ENCODE measurements at places on chromosomes 1 and 21.

- DNase-seq: no peak
These were observed 42.6 kb downstream of the KIRREL1 start for GRCh38 chr1:158035976-158036583.

DNA sequence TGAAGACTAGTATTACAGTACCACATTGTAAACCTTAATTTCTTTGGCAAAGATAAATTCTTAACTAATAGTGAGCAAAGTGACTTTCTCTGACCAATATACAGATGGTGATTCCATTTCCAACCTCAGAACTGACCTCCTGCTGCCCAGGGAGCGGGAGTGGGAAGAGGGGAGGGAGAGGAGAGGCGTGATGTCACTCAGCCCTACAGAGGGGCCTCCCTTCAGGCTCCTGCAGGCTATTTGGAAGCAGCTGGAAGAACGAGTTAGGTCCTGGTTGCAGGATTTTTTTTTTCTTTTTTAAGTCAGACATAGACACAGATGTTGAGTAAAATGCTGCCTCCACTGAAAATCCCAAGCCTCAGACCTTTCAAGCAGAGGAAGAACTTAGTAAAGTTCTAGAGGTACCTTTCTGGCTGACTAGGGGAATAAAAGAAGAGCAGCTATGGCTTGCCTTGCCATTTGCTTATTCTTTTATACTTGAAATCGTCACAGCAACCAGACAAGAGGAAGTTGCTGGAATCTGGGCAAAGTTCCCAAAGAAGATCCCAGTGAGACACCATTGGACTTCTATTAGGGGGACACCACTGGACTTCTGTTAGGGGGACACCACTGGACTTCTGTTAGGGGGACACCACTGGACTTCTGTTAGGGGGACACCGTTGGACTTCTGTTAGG lies 54.5 kb downstream of the EXO1 start:
- no peak for DNase-seq

DNA sequence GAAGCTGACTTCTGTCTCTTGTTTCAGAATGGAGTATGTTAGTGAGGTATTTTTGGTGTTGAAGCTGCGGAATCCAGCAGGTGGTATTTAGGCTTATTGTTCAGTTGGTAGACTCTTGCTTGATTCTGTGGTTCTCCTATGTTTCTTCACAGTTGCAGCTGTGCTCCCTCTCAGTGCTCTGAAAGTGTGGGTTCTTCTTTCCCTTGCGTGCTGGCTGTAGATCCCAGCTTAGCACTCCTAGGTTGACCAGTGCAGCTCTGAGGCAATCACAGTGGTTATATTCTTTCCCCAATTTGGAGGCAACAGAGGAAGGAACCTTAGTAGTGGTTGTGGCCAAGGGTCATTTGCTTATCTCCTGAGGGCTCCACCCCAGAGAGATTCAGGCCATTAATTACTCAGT lies 269.2 kb upstream of the NRIP1 start:
- no peak for DNase-seq

- DNase-seq: peak; percentile 59
These were observed at the start of gene TRIM46 for GRCh38 chr1:155173478-155174323. Gene TRIM46, plus strand, starts transcription at chr1:155173849. Its CDS starts 118 bp downstream, at chr1:155173967.

GRCh38 chr1:150793221-150793620 lies 14.8 kb downstream of the CTSK start:
- DNase-seq: no peak

DNA sequence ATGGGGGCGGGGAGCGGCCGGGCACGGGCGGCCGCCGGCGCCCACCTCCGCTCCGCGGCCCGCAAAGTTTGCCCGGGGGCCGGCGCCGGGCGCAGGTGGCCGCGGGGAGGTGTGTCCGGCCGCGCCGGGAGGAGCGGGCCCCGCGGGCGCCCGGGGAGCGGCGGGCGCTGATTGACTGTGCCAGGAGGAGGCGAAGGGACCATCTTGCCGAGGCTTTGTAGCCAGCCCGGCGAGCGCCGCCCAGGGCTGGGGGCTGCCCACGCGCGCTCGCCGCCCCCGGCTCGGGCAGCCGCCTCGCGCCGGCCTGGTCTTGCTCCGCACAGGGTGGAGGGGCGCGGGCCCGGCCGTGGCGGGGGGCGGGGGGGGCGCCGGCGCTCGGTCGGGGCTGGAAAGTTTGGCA lies 432 bp downstream of the EPHB2 start:
- DNase-seq: no peak

GRCh38 chr1:67557696-67558448 lies 127.1 kb upstream of the GADD45A start:
- no peak for DNase-seq

GRCh38 chr1:25609921-25610320 lies 6.7 kb upstream of the MAN1C1 start:
- no peak for DNase-seq

- peak; percentile 28 for DNase-seq
These were observed 92.6 kb upstream of the NGF start for GRCh38 chr1:115430441-115431158.

GRCh38 chr21:16312321-16312720 lies 582.5 kb downstream of the USP25 start:
- no peak for DNase-seq

DNA sequence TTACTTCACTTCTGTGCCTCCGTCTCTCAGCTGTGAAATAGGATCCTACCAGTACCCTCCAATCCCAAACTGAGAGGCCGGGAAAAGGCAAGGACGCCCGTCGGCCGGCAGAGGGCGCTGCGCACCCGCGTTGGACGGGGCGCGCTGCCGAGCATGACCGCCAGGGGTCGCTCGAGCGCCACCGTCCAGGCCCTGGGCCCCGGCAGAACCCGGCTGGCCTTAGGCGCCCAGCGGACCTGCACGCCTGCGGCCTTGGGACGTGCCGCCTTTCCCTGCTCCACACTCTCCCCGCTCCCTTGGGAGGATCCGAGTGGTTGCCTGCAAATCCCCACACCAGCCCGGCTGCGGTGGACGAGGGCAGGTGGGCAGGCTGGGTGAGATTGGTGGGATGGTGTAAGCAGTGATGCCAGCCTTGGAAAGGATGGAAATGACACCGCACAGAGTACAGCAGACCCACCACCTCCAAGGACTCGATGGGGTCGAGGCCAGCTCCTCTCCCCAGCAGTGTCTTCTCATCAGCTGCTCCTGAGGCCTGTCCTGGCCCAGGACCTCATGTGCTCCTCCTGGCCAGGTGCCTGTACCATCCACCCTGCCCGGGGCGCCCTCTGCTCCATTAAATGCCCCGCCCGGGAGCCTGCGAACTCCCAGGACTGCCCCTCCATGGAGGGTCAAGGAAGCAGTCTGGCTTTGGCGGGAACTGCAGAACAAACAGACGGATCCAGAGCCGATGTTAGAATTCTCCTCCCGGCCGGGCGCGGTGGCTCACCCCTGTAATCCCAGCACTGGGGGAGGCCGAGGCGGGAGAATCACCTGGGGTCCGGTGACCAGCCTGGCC lies 47.4 kb upstream of the LBR start:
- DNase-seq: no peak

DNA sequence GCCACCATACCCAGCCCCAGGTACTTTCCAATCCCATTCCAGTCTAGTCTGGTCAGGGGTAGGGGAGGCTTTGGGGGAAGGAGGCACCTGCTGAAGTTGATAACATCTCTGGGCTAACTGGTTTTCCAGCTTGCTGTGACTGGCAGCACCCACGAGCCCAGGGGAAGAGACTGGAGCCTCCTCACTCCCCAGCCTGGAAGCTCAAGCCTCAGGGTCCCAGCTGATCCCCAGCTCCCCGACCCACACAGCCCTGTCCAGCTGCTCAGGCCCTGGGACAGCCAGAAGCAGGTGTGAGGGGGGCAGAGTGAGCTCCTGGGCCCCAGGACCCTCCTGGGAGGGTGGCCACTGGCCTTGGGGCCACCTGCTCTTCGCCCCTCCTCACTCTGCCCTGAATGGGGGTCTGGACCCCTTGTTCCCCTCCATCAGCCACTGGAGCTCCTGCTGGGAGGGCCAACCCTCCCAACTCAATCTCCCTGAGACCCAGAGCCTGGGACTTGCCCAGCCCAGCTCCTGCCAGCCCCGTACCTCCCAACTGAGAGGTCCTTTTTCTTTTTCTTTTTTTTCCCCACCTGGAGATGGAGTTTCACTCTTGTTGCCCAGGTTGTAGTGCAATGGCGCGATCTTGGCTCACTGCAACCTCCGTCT lies 23.5 kb upstream of the RNU1-4 start:
- DNase-seq: no peak

GRCh38 chr1:164672588-164672987 lies 113.6 kb downstream of the PBX1 start:
- DNase-seq: no peak

DNA sequence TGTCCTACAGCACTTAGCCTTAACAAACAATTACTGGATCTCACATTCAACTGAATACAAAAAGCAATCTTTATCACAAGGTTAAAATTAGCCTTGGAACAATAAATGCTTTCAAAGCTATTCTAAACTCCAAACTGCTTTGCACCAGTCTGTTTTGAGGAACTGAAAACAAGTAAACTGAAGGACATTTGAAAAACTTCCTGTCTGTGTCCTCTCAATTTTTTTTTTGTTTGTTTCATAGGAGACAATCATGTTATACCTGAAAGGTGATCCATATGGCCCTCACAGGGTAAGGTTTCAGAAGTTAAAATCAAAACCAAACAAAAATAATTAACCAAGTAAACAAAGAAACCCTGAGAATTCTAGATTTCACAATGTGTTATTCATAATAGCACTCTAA lies 459.1 kb downstream of the DPYD start:
- DNase-seq: no peak

GRCh38 chr1:220906561-220907334 lies 27.5 kb downstream of the HLX start:
- no peak for DNase-seq

- DNase-seq: no peak
These were observed 37.8 kb downstream of the NSL1 start for GRCh38 chr1:212753749-212754148.

- no peak for DNase-seq
These were observed 10.1 kb downstream of the ZNF644 start for GRCh38 chr1:91011726-91012125.

GRCh38 chr1:63626222-63626621 lies 33.0 kb downstream of the PGM1 start:
- DNase-seq: no peak

GRCh38 chr1:83118472-83118871 lies 880.5 kb downstream of the TTLL7 start:
- DNase-seq: no peak

DNA sequence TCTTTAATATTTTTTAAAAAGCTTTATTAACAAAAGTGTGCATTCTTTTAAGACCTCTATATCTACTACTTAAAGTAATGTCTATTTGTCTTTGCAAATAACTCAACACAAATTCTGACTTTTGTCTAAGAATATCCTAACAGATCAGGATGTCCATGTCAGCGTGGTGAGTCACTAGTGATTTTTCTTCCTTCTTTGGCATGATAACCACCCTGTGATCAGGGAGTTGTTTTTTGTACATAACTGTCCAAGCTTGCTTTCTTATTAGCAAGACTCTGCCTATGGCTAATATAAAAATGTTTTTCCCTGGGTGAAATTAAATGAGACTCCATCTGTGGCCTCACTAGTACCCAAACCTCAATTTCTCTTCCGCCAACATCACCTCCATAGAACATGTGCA lies 688.9 kb upstream of the ADGRL2 start:
- DNase-seq: no peak

- no peak for DNase-seq
These were observed 59.8 kb upstream of the SLC35F3 start for GRCh38 chr1:233844692-233845091.

DNA sequence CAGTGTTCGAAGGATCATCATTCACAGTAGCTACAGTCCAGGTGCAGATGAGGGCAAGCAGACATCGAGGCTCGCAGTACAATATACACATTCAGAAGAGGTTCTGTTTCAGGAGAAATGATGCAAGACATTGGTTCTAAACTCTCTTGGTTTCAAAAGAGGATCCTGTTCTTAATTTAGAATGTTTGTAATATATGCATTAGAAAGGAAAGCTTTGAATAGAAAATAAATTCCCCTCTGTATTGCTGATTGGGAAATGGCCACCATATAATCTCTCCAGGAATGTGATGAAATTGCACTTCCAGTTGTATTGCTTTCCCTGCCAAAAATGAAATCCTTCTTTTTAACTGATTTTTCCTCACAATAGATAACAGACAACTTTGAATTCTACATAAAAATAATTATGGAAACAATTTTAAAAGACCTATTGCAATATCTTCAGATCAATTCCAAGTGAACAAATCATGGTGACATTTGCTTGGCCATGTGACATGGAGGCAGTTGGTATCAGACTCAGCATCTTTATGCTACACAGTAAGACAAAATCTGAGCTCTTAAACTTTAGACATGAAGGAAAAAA lies 27.6 kb upstream of the SIPA1L2 start:
- DNase-seq: no peak

- no peak for DNase-seq
These were observed 253.3 kb downstream of the DUSP10 start for GRCh38 chr1:221488550-221488949.

GRCh38 chr21:21230672-21231071 lies 232.5 kb downstream of the NCAM2 start:
- DNase-seq: no peak

DNA sequence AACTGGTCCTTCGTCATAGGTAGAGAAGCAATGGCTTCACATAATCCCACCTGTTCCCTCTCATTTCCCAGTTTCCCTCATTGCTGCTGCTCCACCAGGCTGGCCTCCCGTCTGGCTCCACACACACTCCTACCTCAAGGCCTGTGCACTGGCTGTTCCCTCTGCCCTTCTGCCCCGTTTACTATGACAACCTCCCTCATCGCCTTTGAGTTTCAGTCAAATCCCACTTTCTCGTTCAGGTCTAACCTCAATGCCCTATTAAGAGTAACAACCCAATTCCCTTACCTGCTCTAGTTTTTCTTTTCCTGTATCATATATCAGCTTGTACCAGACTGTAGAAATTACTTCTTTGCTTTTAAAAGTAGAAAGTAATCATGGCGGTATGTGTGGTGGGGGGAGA lies 589.7 kb downstream of the SMYD3 start:
- no peak for DNase-seq

DNA sequence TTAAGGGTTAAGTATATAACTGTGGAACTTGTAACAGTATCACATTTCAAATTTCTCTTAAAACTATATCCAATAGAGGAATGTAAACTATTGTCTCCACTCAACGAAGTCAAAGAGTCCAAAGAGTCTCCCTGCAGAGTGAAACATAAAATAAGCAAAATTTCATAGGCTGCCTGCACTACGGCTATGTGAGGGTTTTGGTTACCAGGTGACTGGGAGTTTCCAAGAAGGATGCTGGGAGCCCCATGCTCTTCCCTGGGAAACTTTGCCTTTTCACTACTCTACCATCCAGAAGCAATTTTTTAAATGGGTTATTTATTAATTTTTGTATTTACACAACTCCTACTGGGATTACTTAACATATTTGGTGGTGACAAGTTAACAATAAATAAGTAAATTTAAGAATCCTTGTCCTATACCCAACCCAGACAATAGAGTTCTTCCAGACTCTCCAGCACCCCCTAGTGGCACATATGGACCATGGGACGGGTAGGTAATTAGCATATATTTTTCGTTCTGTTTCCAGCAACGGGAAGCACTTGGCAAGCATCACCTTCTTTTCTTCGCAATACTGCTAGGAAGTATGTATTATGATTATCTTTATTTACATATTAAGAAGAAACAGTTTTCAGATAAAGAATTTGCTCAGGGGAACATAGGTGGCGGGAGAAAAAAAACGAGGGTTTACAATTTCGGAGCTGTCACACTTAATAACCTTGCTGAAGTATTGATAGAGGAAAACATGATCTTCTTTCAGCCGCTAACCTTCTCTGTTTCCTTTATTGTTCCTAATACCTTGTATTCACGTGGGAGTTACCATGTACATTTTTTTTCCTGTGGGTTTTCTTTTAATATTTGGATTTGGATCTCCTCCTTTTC lies 3.5 kb downstream of the FMO2 start:
- DNase-seq: no peak
